ENCODE measurements at places on chromosomes 2 and 18.
A peak's percentile ranks its signal among the peaks of the same experiment; 100 is the strongest.

DNA sequence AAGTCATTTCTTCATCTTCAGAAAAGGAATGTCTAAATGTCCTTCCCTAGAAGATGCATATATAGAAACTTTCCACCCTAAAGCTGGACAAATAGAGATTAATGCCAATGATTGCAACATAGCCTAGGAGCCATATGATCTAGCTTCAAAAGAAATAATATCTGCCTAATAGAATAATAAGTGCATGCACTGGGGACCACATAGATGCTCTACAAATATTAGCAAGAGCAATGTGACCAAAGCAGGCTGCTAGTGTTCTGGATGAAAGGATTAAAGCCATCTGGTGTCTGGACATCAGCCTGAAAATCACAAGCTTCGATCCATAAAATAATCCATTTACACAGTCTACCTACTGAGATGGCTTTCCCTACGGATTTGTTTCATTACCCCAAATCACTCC lies 280.1 kb upstream of the KLHL14 start:
- DNase-seq, result peak; percentile 41

DNA sequence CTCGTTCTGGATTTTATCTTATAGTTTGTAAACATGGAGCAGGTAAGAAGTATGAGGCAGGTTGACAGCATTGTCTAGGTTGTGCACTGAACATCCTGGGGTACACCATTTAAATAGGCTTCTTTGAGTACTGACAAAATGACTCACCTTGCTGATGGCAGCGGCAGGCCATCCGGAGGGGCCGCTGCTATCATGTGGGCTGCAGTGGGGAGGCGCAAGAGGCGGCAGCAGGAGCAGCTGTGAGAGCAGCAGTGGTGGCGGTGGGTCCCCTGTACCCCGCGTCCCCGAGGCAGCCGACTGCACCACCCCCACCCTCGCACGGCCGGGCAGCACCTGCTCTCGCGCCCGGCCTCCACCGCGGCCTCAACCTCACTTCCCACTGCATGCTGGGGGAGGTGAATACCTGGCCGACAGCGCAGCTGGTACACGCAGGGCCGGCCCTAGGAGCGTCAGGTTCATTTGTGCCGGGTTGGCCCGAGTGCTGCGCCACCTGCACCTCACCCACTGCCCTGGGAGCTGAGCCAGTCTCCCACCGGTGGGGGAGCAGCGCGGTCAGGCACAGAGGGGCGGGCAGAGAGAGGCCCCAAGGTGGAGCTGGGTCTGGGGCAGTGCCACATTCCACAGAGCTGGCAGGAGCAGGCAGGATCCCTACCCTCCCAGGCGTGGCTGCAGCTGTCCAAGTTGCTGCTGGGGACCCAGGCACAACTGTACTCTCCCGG lies 154.5 kb upstream of the RBMS1 start:
- no peak for DNase-seq

DNA sequence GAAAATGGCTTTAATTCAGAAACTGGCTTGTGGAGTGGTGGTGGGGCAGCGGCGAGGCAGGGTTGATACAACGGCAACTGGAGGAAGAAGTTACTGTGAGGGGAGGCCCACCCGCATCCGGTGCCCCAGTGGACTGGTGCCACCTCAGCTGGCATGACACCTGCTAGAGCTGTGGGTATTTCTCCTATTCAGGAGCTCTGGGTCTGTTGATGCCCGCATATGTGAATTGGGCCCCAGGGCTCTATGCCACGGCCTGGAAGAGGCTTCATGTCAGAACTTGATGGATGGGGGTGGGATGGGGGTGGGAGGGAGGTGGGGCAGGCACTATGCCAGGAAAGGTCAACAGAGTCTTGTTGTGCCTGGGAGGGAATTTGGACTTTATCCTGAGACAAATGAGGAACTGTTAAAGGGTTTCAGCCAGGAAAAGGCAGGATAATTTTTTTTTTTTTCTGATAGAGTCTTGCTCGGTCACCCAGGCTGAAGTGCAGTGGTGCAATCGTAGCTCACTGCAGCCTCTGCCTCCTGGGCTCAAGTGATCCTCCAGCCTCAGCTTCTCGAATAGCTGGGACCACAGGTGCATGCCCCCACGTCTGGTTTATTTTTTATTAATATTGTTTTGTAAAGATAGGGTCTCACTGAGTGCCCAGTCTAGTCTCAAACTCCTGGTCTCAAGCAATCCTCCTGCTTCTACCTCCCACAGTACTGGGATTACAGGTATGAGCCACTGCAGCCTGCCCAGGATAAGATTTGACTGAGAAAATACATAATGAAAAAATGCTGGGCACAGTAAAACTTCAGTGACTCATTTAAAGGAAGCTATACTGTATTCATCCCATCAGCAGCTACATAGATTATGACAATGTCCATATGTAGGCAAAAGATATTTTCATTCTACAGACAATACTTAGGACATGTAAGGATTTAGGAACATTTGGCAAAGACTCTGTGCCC lies 52.6 kb downstream of the SH2D6 start:
- no peak for DNase-seq

DNA sequence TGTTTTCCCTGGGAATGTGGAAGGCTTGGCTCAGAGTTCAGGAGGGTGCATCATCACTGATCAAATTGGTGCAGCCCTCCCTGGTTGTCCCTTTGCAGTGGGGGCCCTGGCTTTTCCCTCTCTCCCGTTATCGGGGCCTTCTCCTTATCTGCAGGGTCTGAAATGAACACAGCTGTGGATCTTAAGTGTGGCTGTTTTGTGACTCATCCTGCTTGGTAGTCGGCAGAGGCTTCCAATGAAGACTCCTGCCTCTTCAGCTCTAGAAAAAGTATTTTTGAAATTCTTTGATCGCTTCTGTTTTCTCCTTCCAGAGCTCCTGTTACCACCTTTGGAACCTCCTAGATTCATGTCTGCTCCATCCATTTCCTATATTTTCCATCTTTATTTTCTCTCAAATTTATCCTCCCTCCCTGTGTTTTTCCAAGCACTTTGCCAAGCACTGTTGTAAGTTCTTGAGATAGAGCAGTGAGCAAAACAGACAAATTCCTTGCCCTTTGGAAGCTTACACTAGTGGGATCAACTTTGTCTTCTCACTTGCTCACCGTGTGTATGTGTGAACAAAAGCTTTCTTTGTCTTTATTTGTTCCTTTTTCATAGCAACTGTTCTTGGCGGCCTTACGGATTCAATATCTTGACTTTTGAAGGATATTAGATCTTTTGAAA lies 45.7 kb downstream of the RALB start:
- DNase-seq, result no peak

GRCh38 chr2:109174626-109175349 lies 45.8 kb downstream of the SH3RF3 start:
- no peak for DNase-seq

GRCh38 chr18:62332964-62333695 lies 8.0 kb downstream of the TNFRSF11A start:
- peak; percentile 95 for DNase-seq

GRCh38 chr2:134838143-134838620 lies at the start of gene ACMSD:
ACMSD (plus strand) TSS chr2:134838616; CDS start chr2:134838683, 67 bp downstream.
- DNase-seq, result no peak

GRCh38 chr2:23640711-23641110 lies 255.7 kb downstream of the KLHL29 start:
- DNase-seq, result no peak

DNA sequence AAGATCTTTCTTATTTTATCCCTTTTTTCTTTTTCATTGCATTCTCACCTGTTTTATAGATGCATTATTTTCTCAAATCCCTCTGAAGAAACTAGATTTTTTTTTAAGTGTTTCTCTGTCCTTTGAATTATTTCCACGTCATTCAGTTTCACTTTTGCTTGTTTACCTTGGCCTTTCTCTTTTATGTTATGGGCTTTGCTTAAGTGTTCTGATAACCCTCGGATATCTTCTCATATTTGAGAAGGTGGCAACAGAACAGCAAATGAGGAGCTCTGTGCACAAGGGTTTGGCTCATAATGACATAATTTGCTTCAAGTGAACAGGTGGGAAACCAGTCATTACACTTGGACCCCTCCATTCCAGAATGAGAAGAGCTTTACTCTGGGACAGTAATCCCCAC lies 111.9 kb downstream of the C1D start:
- no peak for DNase-seq

DNA sequence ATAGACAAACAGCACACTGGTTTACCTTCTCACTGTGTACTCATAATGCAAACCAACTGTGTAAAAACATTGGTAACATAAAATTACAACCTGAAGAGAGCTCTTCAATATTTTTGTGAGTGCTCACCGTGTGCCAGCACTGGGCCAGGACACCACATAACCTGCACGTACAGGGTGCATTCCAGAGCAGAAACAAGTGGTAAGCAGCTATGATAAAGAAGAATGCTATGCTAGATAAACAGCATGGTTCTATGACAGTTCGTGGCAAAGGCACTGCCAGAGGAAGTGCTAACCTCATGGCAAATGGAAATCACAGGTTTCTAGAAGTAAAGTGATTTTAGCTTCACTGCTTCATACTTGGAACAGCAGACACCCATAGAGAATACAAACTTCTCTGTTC lies 343.5 kb downstream of the MTX2 start:
- DNase-seq, result no peak

- DNase-seq, result no peak
These were observed 42.4 kb upstream of the FIGN start for GRCh38 chr2:163778045-163778781.

DNA sequence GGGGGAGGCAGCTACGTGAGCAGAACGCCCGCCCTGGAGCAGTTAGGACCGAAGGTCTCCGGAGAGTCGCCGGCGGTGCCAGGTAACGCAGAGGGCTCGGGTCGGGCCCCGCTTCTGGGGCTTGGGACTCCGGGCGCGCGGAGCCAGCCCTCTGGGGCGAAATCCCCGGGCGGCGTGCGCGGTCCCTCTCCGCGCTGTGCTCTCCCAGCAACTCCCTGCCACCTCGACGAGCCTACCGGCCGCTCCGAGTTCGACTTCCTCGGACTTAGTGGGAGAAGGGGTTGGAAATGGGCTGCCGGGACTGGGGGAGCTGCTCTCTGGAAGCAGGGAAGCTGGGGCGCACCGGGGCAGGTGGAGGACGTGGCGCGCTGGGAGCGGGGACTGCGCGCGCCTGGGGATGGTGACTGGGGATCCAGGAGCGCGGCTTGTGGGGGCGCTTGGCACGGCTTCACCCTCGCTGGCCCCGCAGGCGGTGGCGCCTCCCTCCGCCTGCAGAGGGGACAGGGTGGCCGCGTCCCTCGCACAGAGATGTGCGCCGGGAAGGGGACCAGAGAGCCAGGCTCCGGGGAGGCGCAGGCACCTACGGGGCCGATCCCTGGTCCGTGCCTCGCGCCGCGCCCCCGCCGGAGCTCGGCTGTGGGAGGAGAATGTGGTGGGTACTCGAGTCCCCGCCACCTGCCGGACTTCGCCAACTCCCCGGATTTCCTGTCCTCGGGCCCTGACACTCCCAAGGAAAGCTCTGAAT lies 688 bp downstream of the CDH20 start:
- no peak for DNase-seq

DNA sequence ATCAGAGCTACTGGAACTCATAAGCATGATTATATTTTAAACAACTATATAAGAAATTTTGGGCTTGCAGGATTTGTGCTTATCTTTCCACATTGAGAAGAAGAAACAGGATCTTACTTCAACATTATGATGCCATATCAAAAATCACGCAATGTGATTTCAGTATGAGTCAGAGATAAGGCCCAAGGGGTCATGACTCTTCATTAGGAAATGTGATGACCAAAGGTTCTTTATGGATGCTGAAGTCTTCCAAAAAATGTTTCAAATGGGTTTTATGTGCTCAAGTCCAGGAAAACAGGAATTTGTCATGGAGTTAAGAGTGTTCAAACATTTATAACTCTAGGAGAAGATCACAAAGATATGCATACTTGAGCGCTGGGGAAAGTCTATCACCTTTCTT lies 7.8 kb upstream of the SERPINB2 start:
- DNase-seq, result no peak

DNA sequence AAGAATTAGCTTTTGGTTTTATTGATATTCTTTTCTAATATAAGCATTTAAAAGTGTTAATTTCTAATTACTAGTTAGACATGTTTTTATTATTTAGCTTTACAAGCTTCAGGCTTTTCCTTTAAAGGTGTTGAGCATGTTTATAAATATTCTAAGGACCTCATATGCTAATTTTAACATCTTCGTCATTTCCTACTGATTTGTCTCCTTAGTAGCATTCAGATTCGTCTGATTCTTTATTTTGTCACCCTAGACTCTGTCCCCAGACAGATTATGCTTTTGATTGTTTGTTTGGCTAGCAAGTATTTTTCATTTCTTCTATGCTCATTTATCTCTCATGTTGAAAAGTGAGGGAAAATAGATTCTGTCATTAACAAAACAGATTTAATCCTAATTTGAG lies 51.7 kb downstream of the EIF5B start:
- DNase-seq, result no peak

- DNase-seq, result no peak
These were observed 6.0 kb downstream of the MAP3K2 start for GRCh38 chr2:127381762-127382161.

GRCh38 chr18:6109743-6110142 lies 214.4 kb upstream of the TMEM200C start:
- DNase-seq, result no peak

DNA sequence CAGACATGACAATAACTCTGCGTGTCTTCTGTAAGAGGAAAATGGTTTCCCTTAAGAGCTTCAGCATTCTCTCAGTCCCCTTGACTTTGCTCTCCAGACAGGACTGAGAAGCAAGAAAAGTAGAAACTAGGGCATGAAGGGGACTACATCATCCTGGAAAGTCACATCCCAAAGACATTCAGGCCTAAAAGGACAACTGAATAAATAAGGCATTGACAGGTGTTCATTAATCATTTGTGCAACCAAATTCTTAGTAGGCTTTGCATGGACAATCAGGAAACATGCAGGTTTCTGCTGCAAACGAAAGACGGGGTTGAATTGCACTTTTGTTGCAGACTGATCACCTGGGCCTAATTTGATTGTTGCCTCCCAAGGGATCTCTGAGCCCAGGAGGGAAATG lies 1.2 kb upstream of the SGPP2 start:
- DNase-seq, result no peak

DNA sequence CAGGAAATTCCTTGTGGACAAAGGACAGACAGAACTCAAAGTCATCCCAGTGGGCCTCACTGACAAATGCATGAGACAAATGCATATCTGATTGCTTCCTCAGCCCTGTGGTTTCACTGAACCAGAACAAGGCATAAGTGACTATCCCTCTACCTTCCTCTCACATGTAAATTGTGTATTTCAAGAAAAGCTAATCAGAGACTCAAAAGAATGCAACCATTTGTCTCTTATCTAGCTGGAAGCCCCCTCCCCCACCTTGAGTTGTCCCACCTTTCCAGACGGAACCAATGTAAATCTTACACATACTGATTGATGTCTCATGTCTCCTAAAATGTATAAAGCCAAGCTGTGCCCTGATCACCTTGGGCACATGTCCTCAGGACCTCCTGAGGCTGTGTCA lies 102.0 kb upstream of the TMEM200C start:
- DNase-seq, result no peak

DNA sequence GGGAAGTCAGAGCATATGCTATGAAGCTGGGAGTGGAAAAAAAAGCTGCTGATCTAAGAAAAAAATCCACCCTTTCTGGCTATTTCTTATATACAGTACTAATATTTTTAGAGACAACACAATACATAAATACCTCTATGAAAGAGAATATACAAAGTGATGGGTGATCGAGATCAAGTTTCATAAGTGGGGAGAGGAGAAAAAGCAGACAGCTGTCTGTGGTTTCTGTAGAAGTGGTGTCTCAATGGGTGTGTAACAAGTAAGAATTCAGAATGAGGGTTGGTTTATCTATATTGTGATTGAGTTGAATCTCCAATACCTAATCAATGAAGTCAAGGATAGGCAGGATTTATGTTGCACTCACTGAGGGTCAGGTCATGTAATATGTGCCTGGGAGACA lies 191.0 kb downstream of the HNMT start:
- DNase-seq, result no peak
